GM18507 (cell line): ENCODE measurements at places on chromosomes 12 and 14.

- DNase-seq: no peak
Observed at GRCh38 chr14:67690011-67690410, 5.6 kb downstream of the RDH11 start.

DNA sequence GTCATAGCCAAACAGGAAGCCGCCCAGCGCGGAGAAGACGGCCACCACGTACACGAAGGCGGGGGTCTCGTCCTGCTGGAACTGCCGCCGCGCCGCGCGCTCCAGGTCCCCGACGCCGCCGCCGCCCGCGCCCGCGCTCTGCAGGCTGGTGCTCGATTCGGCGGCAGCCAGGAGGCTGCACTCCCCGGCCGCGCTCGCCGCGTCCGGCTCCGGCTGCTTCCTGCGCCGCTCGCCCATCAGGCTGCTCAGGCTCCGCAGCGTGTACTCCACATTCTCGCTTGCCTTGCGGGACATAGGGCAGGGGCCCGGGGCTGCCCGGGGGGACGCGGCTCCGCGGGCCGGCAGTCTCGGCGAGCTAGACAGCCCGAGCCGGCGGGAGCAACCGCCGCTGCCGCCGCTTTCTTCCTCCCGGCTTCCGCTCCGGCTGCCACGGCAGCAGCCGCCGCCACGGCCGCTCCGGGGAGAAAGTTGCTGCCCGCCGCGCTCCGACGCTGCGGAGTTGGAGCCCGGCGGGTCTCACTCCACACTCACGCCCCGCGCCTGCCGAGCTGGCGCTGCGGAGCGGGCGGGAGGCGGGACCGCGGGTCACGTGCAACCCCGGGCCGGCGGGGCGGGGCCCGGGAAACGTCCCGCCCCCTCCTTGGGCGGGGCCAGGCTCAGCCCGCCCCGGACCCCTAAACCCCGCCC is at the start of gene SLC2A13:
SLC2A13 (minus strand) TSS at position 567 of the 687 bp plus-strand sequence; CDS start at position 294, 273 bp downstream.
- DNase-seq: peak; percentile 76

GRCh38 chr12:68119250-68119649 is 40.3 kb downstream of the IFNG start:
- no peak for DNase-seq

DNA sequence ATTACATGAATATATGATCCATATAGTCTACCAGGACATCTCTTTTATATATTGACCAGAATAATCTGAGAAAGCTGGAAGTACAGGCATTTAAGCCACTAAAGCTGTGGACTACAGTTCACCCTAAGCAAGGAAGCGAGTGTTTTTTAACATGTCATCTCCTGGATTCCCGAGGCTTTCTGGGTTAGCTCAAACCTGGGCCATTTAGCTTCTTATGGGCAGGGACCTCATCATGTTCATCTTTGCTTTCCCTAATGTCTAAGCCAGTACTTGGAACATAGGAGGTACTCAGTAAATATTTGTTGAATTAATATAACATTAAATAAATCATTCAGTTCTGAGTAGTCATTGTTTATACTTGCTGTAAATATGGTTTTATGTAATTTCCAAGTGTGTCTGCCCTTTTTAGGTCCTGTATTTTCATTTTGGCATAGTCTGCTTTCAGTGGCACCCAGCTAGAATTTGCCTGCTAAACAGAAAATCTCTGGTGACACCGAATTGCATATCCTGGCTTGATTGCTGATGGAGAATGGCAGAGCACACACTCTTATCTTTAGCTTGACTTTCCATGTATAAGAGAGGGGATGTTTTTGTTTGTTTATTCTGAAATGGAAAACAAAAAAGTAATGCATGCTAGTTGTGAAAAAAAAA is 344.5 kb downstream of the ZFP36L1 start:
- DNase-seq: no peak

DNA sequence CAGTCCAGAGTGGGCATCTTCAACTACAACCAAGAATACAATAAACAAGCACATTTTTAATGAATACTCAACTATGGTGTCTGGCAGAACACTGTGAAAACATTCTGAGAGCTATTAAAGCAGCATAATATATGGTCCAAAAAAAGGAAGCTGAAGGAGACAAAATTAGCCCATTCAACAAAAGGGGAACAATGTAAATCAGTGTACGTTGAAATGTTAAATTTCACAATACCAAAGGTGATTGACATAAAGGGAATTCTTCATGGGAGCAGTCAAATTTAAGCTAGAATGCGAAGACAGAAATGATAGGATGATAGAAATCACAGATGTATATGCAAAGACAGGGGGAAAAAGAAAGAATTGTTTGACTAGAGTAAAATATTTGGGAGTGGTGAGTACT is 41.3 kb upstream of the SYCP3 start:
- DNase-seq: no peak

DNA sequence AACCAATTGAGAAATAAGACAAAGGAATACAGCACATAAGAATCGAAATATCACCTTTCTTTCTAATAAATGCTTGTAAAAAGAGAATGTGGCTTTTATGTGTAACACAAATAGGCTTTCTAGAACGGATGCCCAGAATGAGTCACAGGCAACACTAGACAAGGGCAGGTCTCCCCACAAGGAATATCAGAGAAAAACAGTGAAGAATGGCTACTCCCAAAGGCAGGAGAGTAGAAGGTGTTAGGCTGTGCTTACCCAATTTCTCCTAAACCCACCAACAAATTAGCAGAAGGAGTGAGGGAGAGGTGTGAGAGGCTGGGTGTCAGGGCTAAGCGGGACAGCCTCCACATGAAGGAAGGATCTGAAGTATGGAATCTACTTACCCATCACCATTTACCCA is 55.2 kb downstream of the GALNT4 start:
- no peak for DNase-seq

- DNase-seq: no peak
Observed at GRCh38 chr14:65302571-65303189, 109.8 kb upstream of the FUT8 start.
